ENCODE measurements at places on chromosomes 3 and 15. TPM values are rescaled to one million over a fixed set of nuclear protein-coding genes. Genes with fewer than 3 reads are reported as not detected.

- no peak for DNase-seq
- no peaks in the 10 kb centered on the region for H3K36me3 ChIP-seq
- no peaks in the 10 kb centered on the region for H3K27me3 ChIP-seq
- H3K27ac ChIP-seq: peak overlapping the region; percentile 80
- peaks cover 18% of the 10 kb centered on the region for H3K4me1 ChIP-seq
These were observed 45.5 kb downstream of the SUSD5 start for GRCh38 chr3:33173103-33173502.

- no peak overlapping the region for H3K4me3 ChIP-seq
- no peaks in the 10 kb centered on the region for H3K4me1 ChIP-seq
- peaks cover 9% of the 10 kb centered on the region for H3K36me3 ChIP-seq
- DNase-seq: no peak
These were observed 42.0 kb downstream of the GALNT15 start for GRCh38 chr3:16216373-16216935.

- no peak for DNase-seq
- H3K36me3 ChIP-seq: no peaks in the 10 kb centered on the region
- H3K4me1 ChIP-seq: no peaks in the 10 kb centered on the region
- H3K4me3 ChIP-seq: no peak overlapping the region
- H3K27me3 ChIP-seq: no peaks in the 10 kb centered on the region
- no peak overlapping the region for H3K27ac ChIP-seq
These were observed 90.5 kb upstream of the DGKG start for GRCh38 chr3:186452517-186452916.

DNA sequence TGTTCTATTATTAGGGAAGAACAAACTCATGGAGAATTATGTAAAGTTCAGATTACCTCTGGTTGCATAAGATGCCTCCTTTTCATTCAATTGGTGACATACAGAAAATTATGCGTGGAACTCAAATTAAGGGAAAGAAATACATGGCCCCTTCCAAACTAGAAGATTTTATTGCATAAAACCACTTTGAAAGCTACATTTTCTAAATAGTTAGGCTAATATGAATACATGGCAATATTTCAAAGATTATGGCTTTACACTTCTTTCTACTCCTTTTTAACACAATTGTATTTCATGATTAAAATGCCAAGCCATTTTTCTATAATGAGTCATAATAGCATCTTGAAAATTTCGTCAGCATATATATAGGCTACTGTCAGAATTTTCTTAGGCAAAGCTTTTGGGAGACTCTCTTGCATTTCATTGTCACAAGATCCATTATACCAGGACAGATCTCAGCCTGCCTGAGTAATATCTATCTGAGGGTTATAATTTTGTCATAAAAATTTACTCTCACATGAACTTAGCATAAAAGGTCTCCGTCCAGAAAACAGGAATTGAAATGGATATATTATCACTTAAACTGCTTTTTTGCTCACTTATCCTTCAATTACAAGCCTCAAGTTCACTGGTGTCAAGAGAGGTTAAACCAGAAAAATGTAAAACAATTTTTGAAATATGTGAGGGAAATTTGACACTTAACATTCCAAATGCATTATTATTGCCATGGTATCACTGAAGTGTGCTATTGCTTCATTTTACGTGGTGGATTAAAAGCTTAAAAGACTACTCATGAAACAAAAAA is 37.1 kb downstream of the CPA3 start:
- no peak for DNase-seq
- no peaks in the 10 kb centered on the region for H3K4me1 ChIP-seq
- no peak overlapping the region for H3K4me3 ChIP-seq

DNA sequence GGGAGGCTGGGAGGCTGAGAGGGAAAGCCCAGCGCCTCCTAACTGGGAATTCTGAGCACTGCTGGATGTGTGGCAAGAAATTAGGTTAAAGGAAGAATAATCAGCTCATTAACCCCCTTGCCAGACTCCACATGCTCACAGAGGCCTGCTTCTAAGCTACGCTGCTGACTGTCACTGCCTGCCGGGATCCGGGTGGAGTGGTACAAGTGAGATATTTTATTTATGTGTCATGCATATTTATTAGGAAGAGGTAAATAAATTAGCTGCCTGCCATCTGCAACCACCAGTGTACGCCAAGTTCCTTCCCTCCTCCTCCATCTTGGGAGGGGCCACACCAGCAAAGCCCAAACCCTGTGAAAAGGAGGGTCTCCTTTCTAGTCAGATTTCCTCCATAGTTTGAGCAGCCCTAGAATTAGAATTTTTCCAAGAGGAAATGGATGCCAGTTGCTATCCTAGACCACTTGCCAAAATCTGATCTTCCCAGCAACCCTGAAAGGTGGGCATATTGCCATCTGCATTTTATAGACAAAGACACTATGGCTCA is 43.5 kb upstream of the GRIP2 start:
- H3K36me3 ChIP-seq: no peaks in the 10 kb centered on the region
- H3K4me3 ChIP-seq: no peak overlapping the region
- H3K27ac ChIP-seq: no peak overlapping the region

FGF12 gene
- total RNA-seq: 325 TPM

CPLX3 gene
- 1.2 TPM for total RNA-seq
